Stimulated activated CD8-positive, alpha-beta memory T cell treated with anti-CD3 and anti-CD28 coated beads, Interleukin-12 subunit alpha, Interleukin-12 subunit beta, amount 100 ng/mL, for 1 hour (primary cell): ENCODE measurements at places on chromosomes 6 and 20.
A peak's percentile ranks its signal among the peaks of the same experiment; 100 is the strongest.

GRCh38 chr6:6932341-6932740, 175.4 kb upstream of the RREB1 start:
- DNase-seq: no peak

GRCh38 chr6:111306104-111306888, 176.7 kb downstream of the REV3L start:
- no peak for DNase-seq

GRCh38 chr6:168440520-168441433, at the start of gene SMOC2:
Gene SMOC2, plus strand, starts transcription at chr6:168441184. Its CDS starts 187 bp downstream, at chr6:168441371.
- no peak for DNase-seq

DNA sequence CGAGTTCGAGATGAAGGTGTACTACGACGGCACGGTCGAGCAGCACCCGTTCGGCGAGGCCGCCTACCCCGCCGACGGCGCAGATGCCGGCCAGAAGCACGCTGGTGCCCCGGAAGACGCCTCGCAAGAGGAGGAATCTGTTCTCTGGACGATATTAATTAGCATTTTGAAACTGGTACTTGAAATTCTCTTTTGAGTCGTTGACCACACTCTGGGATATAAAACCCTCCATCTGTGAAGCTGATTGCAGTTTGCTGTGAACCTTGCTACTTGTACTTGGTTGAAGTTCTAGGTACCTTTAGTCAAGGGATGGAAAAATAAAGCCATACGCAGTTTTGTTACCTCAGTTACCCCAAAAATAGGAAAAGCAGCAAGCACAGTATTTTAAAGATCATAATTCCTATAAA, 917 bp downstream of the C6orf120 start:
- no peak for DNase-seq

GRCh38 chr20:32960222-32960518, 44.1 kb downstream of the SUN5 start:
- DNase-seq: no peak

GRCh38 chr6:155387481-155387880, 68.2 kb downstream of the NOX3 start:
- DNase-seq: no peak

DNA sequence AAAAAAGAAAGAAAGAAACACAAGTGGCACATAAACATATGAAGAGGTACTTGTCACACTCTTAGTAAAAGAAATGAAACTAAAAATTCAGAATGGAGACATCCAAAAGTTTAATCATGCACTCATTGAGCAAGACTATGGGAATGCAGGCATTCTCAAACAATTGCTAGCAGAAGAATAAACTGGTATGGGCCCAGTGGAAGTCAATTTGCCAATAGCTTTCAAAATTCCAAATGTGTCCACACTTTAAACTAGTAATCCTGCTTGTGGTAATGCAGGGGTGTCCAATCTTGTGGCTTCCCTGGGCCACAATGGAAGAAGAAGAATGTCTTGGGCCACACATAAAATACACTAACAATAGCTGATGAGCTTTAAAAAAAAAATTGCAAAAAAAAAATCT, 97.4 kb downstream of the EPB41L2 start:
- no peak for DNase-seq

DNA sequence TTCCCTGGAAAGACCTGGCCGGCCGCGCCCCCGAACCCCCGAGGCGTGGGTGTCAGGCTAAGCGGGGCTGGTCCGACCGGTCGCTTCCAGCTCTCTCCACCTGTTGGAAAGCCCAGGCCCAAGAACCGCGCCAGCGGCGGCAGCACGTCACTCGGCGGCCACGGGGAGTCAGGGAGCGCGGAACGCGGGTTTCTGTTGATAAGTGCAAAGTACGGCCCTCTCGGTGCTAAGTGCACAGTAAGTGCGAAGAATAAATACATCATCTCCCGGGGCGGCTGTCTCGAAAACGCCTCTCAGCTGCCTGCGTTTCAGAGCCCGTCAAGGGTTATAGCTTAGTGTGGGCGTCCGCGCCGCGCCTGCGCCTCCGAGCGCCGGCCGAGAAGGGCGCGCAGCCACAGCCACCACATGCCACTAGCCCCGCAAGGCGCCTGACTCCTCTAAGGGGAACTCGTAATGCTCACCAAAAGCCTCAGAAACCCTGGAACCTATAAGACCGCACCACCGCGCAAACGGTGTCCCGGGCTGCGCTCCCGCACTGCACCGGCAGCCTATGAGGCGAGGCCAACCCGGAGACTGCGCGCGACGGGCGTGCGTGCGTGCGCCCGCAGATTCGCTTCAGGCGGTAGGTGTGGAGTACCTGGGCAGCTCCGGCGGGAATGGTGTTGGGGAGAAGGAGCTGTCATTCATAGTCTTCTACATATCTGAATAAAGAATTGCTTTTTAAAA, 9.2 kb upstream of the TBX18 start:
- DNase-seq: no peak

DNA sequence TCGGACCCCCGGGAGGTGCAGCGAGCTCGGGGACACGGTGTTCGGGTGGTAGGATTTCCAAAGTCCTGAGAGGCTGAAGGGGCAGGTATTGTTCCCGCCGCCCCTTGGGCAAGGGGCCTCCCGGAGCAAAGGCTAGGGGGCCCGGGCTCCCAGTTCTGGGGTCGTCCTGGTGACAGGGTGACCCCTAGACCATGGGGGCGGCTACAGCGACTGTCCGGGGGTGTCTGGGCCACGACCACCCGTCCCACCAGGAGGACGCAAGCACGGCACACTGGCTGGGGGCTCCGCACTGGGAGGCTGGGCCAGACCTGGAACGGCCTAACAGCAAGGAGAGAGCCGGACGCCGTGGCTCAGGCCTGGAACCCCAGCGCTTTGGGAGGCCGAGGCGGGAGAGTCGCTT, 55.6 kb downstream of the PRR18 start:
- no peak for DNase-seq

GRCh38 chr6:45417436-45417835, 39.7 kb upstream of the SUPT3H start:
- DNase-seq: no peak

DNA sequence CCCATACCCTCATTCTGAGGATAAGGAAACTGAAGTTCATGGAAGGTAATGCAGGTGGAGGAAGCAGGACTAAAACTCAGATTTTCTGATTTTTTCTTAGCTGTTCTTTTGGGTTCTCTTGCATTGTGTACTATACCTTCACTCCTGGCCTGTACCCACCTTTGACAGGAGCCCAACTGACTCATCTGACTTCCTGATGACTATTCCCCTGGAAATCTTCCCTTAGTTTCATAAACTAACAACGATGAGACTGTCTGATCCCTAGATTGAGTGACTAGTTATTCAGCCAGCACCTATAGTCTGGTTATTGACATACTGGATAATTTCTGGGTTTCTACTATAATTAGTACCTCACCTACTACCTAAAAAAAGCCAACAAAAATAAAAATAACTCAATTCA, 10.1 kb downstream of the CRYBG1 start:
- no peak for DNase-seq

DNA sequence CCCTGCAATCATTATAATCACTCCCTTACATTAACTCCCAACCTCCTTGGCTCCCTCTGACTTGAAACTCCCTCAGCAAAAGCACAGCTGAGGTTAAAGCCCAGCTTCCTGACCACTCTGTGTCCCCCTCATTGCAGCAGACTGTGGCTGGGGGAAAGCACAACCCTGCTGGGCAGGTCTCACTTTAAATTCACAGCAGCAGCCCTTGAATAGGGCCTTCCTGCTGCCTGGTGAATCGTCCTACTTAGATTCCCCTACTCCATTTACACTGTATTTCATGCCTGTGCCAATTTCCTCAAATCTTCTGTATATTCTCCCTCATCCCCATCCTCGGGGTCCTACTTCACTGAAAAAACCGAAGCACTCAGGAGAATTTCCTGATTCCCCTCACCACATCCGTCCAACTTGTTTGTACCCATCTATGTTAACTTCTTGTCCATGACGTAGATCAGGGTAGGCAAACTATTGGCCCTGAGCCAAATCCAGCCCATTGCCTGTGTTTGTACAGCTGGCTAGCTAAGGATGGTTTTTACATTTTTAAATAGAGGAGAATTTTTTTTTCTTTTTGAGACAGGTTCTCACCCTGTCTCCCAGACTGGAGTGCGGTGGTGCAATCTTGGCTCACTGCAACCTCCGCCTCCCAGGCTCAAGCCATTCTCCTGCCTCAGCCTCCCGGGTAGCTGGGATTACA, 31.5 kb upstream of the GCM1 start:
- DNase-seq: peak; percentile 9

GRCh38 chr6:113381959-113382358, 475.2 kb upstream of the MARCKS start:
- no peak for DNase-seq

DNA sequence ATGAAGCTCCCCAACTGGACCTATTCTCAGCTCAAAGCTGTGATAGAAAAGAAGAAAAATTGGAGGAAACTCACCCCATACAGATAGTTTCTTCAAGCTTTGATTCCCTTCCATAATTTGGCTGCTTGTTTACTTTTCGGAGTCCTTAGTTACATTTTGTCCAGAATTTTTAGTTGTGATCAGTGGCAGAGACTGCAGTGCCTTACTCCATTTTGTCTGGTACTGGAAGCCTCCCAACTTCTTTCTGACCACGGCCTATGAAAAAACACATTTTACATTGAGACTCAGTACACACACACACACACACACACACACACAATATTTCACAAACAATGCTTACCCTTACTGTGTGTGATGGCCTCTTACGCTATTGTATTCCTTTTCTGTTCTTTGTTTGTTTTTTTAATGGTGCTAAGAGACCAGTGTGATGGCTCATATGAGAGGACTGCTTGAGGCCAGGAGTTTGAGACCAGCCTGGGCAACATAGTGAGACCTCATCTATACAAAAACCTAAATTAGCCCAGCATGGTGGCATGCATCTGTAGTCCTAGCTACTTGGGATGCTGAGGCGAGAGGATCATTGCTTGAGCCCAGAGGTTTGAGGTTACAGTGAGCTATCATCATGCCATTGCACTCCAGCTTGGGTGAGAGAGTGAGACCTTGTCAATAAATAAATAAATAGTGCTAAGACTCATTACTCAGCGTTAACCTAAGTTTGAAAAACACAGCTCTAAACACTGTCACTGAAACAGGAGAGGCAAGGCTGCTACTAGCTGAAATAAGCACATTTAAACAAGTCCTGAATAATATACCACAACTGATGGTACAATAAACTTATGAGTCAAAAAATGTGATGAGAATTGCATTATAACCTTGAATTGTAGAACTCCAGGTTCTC, 13.8 kb upstream of the RNF8 start:
- DNase-seq: no peak
